ENCODE measurements at places on chromosomes 2 and 18.
A peak's percentile ranks its signal among the peaks of the same experiment; 100 is the strongest.

DNA sequence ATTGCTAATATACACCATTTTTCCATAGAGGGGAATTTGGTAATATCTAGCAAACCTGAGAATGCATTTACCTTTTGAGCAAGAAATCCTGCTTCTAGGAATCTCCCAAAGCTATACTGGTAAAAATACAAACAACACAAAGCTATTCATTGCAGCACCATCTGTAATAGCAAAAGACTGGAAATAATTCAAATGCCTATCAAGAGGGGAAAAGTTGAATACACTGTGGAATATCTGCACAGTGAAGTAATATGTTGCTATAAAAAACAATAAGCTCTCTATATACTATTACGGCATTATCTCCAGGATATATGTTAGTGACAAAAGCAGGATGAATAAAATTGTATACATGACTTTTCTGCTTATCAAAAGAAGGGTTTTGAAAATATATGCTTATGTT is 112.3 kb upstream of the CHAC2 start:
- DNase-seq, result no peak

- DNase-seq, result no peak
These were observed 33.6 kb upstream of the RPL31 start for GRCh38 chr2:100968146-100969145.

DNA sequence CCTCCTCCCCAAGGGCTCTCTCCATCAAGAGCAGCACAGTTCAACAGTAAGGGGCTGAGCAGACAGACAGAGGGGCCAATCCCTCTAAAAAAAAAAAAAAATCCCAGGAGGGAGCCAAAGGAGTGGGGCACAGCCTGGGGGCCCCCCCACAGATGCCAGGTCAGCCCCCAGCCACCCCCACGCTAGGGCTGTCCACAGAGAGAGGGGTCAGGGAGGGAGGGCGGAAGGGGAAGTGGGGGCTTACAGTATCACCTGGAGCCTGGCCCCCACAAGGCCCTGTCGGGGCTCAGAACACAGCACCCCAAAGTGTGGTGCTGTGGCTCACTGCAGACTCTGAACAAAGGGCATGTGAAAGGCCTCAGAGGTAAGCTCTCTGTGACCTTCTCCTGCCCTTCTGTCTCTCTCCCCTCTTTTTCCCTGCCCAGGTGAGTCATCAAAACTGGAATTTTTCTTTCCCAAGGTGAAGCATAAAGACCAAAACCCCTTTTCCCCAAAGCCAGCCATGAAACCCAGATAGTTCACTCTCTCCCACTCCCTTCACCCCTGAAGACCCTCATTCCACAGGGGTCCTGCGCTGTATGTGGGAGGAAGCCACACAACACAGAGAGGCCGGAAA is 13.9 kb downstream of the BIN1 start:
- no peak for DNase-seq

- DNase-seq, result peak; percentile 33
These were observed 29.0 kb upstream of the REL start for GRCh38 chr2:60852282-60852860.

GRCh38 chr2:238254095-238254723 is 14.4 kb upstream of the HES6 start:
- DNase-seq, result no peak

- DNase-seq, result peak; percentile 1
These were observed 452 bp downstream of the RAPH1 start for GRCh38 chr2:203534621-203535077.

DNA sequence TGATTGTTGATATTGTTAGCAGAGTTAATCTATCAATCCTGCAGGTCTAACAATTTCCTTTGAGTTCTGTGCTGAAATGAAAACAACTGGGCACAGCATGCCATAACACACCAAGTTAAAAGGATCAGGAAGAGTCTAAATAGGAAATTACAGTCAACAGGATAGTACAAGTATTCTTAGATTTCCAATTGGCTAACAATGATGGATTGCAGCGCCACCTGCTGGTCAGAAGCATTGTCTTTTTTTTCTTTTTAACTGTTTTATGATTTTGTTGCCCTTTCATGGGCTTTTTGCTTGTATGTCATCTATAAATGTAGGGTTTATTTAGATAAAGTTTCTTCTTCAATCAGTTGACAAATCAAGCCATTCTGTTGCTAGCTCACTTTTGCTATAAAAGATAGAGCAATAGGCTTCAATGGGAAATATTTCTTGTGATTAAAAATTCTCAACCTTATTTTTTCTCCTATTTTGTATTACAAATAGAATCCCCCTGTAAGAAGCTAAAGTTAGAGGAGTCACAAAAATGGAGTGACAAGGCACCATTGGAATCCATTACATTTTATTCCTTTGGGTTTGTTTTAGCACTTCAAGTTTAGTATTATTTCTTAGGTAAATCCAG is 40.8 kb upstream of the RPRM start:
- no peak for DNase-seq

- no peak for DNase-seq
These were observed 11.7 kb upstream of the STK17B start for GRCh38 chr2:196183172-196183473.

- DNase-seq, result no peak
These were observed 311.4 kb upstream of the UBE2E3 start for GRCh38 chr2:180669016-180669415.

GRCh38 chr2:176959614-176960013 is 253.0 kb upstream of the HNRNPA3 start:
- DNase-seq, result no peak

DNA sequence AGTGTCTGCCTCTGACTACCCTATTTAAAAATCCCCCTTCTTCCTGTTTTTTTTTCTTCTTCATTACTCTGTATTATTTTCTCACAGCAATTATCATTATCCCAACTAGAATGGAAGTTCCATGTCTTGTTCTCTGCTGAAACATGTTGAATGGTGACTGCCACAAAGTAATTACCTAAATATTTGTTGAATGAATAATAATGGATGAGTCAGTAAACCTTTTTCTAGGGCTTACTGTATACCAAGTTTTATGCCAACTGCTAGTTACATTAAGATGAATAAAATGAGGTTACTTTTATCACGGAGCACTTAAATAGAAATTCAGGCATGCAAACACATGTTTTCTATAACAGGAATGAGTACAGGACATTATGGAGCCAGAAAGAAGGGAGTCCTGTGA is 490.6 kb downstream of the THSD7B start:
- DNase-seq, result no peak

All from CD4-positive, alpha-beta T cell treated with Interferon gamma for 1 hour (primary cell).